ENCODE measurements at places on chromosomes 4 and X.

GRCh38 chr4:85452058-85452731 lies 22.8 kb upstream of the ARHGAP24 start:
- DNase-seq: no peak

DNA sequence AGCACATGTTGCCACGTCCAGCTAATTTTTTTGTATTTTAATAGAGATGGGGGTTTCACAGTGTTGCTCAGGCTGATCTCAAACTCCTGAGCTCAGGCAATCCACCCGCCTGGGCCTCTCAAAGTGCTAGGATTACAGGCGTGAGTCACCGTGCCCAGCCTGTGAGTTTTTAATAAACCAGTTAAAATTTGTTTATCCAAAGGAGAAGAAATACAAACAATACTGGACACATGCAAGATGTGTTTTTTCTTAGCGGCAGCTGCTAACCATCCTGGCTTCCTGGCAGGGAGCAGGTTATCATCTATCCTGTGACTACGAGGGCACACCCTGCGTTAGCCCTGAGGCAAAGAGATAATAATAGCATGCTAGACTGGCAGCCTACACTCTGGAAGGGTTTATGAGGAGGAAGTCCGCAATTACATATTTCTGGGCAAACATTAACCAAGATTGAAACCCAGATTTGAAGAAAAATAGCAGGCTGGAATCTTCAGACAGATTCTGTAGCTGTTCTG lies 191.4 kb downstream of the SPRY1 start:
- no peak for DNase-seq

- DNase-seq: no peak
Measured at GRCh38 chr4:109321232-109321631, 18.8 kb upstream of the COL25A1 start.

GRCh38 chr4:107318078-107318477 lies 282.0 kb upstream of the DKK2 start:
- DNase-seq: no peak

DNA sequence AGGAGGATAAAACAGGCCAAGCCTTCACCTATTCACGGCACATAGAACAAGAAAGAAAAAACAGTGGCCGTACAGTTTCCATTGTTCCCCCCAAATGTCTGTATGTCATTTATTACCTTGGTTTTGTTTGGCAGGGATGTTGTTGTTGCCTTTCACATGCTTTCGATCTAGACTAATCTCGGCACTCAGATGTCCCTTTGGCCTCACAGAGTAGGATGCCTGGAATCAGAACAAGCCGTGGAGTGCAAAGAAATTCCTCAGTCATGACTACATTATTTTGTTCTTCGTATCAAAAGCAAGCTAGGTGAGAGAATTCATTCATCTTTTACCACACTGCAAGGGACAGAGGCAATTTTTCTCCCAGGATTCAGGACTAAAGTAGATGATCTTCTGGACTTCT lies 106.9 kb downstream of the SMIM20 start:
- DNase-seq: no peak

- no peak for DNase-seq
Measured at GRCh38 chr4:80307183-80307735, 28.3 kb upstream of the CFAP299 start.

- DNase-seq: no peak
Measured at GRCh38 chrX:16528620-16529019, 121.3 kb upstream of the S100G start.
